Stimulated activated naive CD8-positive, alpha-beta T cell treated with anti-CD3 and anti-CD28 coated beads, Interleukin-15, amount 100 ng/mL, for 72 hours (primary cell): ENCODE measurements at places on chromosomes 7 and 10.

DNA sequence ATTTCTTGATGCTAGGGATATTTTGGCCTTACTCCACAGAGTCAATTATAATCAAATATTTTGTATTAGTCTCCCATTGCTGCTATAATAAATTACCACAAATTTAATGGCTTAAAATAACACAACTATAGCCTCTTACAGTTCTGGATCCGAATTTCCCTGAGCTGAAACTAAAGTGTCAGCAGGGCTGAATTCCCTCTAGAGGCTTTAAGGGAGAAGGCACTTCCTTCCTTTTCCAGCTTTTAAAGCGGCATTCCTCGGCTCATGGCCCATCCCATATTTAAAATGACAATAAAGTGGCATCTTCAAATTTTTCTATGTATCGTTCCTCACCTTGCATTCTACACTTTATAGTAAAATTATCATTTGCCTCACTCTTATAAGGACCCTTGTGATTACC, 421.4 kb upstream of the ZWINT start:
- DNase-seq: no peak

DNA sequence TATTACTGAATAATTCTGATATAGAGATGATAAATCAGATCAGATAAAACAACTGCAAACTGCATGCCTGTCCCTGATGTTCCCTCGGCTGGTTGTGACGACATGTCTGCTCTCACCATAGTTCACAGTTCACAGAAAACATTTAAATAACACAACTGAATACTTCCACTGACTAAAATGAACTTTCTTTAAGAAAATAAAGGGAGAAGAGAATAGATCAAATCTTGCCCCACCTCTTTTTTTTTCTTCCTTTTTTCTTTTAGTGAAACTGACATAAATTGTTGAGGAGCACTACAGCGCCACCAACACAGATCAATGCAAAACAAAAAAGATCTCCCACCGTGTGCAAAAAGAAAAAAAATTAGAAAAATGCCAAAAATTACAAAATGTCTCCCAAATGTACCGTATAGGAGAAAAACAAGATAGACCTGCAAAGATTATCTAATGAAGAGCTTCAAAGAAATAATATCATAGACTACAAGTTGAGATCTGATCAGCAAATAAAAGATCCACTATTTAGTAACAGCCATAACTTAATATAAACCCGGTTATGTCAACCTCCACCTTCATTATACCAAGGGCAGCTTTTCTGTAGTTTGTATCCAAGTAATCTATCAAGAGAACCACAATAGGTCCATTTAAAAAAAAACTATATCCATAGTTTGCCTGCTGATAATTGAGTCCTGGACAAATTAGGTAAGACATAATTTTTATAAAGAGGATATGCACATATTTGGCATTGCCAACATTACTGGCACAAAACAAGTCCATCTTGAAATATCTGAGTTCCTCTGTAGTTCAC, 30.7 kb upstream of the EPC1 start:
- peak; percentile 25 for DNase-seq

GRCh38 chr7:106807474-106807873, 57.6 kb upstream of the PIK3CG start:
- no peak for DNase-seq

- no peak for DNase-seq
These were observed 156.5 kb downstream of the PRKCQ start for GRCh38 chr10:6423413-6424170.
